ENCODE measurements at places on chromosomes 1 and 21. TPM values are rescaled to one million over a fixed set of nuclear protein-coding genes. Genes with fewer than 3 reads are reported as not detected.

DNA sequence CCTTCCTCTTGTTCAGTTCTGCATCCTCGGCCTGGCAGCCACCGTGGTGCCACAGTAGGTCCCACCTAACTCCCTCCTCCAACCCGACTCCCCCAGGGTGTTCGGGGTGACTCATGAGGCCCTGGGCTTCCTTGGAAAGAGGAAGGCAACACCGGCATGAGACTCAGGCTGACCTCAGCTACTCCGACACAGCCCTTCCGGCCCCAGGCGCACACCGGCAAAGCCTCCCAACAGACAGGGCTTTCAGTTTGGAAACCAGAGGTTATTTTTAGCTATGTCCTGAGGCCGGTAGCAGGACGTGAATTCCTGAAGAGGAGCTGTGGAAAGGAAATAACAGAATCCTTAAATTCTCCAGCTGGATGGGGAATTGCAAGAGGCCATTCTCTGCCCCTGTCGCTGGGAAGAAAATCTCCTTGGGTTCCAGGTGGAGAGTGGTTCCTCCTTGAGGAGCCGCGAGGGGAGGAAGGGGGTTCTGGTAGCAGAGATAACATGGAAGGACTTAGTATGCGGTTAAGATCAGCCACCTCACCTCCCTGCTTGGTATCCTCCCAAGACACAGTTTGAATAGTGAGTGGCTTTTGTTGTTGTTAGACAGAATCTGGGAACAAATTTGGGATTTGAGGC is 24.4 kb downstream of the PLXNA2 start:
- H3K27me3 ChIP-seq = no peaks in the 10 kb centered on the region
- H3K4me3 ChIP-seq = no peak overlapping the region
- H3K27ac ChIP-seq = peak overlapping the region; percentile 85
- no peak for DNase-seq
- peaks cover 77% of the 10 kb centered on the region for H3K4me1 ChIP-seq

HSD17B7 gene
- total RNA-seq = 5.9 TPM

- no peak overlapping the region for H3K4me3 ChIP-seq
- no peak for DNase-seq
- H3K27ac ChIP-seq = no peak overlapping the region
- H3K36me3 ChIP-seq = no peaks in the 10 kb centered on the region
- peaks cover 13% of the 10 kb centered on the region for H3K4me1 ChIP-seq
Measured at GRCh38 chr1:42163536-42164503, 725 bp downstream of the GUCA2A start.

C1QB gene
- total RNA-seq = 279 TPM

NCF2 gene
- 26.0 TPM for total RNA-seq

CENPS gene
- 5.4 TPM for total RNA-seq

DNA sequence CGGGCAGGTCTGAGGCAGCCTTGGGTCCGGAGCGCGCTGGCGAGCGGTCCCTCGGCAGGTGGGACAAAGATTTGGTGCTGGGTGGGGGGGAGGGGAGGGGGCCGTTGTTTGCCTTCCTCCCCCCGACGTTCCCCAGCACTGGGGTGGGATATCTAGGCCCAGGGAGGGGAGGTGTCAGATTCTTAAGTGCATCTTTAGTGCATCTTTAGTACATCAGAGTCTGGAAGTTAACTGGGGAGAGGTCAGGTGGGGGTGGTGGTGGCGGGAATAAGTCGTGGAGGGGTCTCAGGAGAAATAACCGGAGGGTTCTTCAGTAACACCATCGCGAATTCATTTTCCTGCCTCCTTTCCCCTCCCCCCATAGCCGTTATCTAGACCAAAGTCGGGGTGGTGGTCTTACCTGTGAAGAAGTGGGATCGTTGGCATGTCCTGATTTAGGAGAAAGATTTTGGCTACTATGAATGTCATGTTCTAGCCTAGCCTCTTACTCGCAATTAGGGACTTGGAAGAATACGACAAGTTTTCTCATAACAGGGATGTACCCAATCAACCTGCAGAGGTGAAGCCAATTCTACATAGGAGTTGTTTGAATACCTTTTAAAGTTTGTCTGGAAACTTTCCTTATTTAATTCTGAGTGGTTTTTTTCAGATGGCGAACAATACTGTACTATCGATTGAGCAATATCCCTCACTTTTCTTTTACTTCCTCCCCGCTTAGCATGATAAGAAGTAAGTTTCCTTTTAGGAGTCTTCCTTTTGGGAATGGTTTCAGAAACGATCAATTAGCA is 886 bp downstream of the ZMYM4 start:
- no peak for DNase-seq
- peaks cover 6% of the 10 kb centered on the region for H3K4me1 ChIP-seq
- H3K4me3 ChIP-seq = peak overlapping the region; percentile 98

GRCh38 chr1:74395571-74395970 is 116.8 kb downstream of the LRRC53 start:
- no peak overlapping the region for H3K27ac ChIP-seq
- H3K36me3 ChIP-seq = no peaks in the 10 kb centered on the region

DNA sequence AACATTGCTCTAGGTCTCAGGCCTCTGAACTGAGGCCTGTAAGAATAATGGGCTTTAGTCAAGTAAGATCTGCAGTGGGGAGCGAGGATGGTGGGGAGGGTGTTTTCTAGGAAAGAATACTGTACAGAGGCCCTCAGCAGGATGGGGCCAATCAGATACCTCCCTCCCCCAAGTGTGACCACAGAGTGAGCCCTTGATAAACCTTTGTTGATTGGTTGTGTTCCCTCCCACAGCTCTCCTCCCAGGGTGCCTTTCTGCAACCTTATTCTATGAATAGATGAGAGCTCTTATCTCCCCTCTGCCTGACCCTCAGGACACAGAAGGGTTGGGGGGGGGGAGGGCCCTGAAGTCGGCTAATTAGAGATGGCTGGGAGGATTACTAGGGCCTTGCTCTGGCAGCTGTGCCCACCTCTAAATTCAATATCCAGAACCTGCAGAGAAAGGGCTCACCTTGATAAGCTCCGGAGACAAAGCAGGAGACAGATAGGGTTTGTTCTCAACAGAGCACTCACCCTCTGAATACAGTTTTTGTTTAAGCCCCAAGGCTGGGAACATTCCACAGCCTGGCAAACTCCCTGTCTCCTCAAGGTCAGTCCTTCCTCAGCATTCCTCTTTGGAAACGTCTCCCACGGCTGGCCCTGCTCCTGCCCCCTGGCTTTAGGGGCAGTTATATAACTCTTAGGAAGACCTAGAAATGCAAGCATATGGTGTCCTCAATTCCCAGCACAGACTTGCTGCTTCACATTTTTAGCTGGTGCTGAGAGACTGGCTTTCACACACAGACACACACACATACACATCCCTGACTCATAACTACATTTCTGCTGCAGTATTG is 42.9 kb downstream of the ATP1A1 start:
- peaks cover 30% of the 10 kb centered on the region for H3K4me1 ChIP-seq
- H3K27me3 ChIP-seq = no peaks in the 10 kb centered on the region
- no peaks in the 10 kb centered on the region for H3K36me3 ChIP-seq
- no peak overlapping the region for H3K4me3 ChIP-seq
- DNase-seq = no peak
